ENCODE measurements at places on chromosomes 3 and 15.

GRCh38 chr3:72904163-72904562, 16.3 kb downstream of the GXYLT2 start:
- H3K36me3 ChIP-seq, result peaks cover 3% of the 10 kb centered on the region
- no peak overlapping the region for H3K27ac ChIP-seq
- no peak for DNase-seq
- no peak overlapping the region for H3K4me3 ChIP-seq

DNA sequence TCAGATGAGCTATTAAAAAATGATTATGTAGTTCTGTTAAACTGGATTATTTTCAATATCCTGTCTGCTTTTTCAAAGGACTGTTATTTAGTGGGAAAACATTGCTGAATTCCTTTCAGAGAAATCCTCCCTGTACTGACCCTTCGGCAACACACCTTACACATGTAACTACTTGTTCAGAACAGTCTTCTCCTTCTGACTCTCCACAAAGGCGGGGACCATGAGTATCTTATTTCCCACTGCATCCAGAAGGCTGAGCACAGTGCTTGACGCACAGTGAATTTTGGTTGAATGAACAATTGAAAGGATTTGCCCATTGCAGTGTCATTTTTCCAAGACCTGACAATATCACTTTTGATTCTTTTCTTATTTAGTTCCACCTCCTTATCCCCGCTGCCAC, 23.1 kb upstream of the CFAP161 start:
- H3K36me3 ChIP-seq, result no peaks in the 10 kb centered on the region
- H3K4me1 ChIP-seq, result peaks cover 14% of the 10 kb centered on the region
- H3K27me3 ChIP-seq, result no peaks in the 10 kb centered on the region
- DNase-seq, result no peak

DNA sequence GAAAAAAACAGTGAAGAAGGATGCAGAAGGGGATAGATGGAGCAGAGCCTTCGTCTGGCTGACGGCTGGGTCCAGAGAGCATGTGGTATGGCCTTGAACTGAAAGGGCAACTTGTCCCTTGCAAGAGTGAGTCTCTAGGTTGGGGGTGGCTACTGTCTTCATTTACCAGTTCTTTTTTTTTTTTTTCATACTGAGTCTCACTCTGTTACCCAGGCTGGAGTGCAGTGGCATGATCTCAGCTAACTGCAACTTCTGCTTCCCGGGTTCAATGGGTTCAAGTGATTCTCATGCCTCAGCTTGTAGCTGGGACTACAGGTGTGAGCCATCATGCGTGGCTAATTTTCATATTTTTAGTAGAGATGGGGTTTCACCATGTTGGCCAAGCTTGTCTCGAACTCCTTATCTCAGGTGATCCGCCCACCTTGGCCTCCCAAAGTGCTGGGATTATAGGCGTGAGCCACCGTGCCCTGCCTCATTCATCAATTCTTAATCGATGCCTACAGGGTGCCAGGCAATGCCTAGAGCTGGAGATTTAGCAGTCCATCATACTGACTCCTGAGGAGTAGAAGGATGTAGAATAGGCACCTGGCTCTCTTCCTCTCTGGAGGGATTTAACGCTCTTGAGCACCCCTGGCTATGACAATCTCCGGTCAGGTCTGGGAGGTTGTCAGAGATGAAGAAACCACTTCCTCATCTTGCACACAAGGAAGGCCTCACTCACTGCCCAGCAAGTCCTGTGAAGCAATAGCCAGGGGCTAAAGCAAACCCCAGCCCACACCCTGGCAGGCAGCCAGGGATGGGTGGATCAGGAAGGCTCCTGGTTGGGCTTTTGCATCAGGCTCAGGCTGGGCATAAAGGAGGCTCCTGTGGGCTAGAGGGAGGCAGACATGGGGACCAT, at the start of gene CAMP:
TSS of gene CAMP (plus strand) at position 880 of the 898 bp plus-strand sequence. CDS start at position 897, 17 bp downstream.
- peaks cover 47% of the 10 kb centered on the region for H3K27me3 ChIP-seq
- H3K4me1 ChIP-seq, result no peaks in the 10 kb centered on the region
- H3K4me3 ChIP-seq, result no peak within 1 kb of the TSS
- no peaks in the 10 kb centered on the region for H3K36me3 ChIP-seq
- H3K27ac ChIP-seq, result no peak within 1 kb of the TSS
- peak; percentile 30 for DNase-seq

GRCh38 chr15:88913017-88913849, at the start of gene MFGE8:
Gene MFGE8, minus strand, starts transcription at chr15:88913379. Its CDS starts 60 bp downstream, at chr15:88913319.
- peaks cover 27% of the 10 kb centered on the region for H3K4me1 ChIP-seq
- H3K4me3 ChIP-seq, result peak within 1 kb of the TSS; percentile 97
- peaks cover 23% of the 10 kb centered on the region for H3K36me3 ChIP-seq
- H3K27me3 ChIP-seq, result no peaks in the 10 kb centered on the region
- peak within 1 kb of the TSS; percentile 83 for H3K27ac ChIP-seq

DNA sequence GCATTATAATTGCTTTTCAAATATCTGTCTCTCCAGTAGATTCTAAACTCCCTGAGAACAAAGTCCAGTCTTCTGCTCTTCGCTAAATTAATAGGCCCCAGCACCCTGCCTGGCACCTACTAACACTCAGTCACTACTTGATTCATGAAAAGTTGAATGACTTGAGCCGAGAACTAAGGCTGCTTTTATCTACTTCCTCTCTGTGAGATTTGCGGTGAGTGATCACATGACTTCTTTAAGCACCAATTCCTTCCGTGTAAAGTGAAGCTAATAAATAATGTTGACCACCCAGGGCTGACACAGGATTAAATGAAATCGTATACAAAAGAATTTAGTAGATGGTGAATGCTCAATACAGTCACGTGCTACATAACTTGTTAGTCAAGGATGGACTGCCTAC, 44.6 kb upstream of the PGPEP1L start:
- H3K27ac ChIP-seq, result no peak overlapping the region
- DNase-seq, result no peak
- H3K36me3 ChIP-seq, result no peaks in the 10 kb centered on the region
- no peak overlapping the region for H3K4me3 ChIP-seq

- H3K27me3 ChIP-seq, result no peaks in the 10 kb centered on the region
- no peak overlapping the region for H3K27ac ChIP-seq
- peak; percentile 41 for DNase-seq
- no peak overlapping the region for H3K4me3 ChIP-seq
- H3K36me3 ChIP-seq, result no peaks in the 10 kb centered on the region
These were observed 216.0 kb upstream of the ZBTB20 start for GRCh38 chr3:115363071-115363470.

DNA sequence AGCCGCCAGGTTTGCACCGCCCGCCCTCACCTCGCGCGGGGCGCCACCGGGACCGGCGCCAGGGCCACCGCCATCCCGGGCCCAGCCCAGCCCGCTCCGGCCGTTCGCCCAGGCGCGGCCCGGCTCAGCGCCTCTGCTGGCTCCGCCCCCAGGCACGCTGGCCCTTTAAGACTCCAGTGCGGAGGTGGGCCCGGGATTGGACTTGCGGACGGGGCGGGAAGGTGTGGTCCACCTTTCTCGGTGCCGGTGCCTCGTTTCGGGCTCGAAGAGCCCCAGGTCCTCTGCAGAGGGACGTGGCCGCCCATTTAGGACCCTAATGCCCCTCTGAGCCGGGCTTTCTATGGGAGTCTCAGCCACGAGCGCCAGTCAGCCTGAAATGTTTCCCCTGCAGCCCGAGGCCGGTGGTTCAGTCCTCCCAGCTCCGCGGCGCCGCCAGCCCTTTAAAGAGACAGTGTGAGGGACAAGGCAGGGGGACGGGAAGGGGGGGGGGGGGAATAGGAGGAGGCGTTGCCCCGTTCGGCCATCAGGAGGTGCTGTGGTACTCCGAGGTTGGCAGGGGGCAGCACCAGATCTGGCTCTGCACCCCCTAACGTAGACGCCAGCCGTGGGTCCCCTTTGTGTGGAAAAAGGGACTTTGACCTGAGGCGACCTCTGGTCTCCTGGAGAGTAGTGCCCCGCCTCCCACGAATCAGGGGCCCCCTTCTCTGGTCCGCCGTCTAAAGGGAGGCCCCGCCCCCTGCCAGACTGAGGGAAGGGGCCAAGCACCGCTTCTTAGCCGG, 1.0 kb downstream of the HYAL2 start:
- H3K27me3 ChIP-seq, result no peaks in the 10 kb centered on the region
- peak overlapping the region; percentile 98 for H3K27ac ChIP-seq
- peaks cover 25% of the 10 kb centered on the region for H3K4me1 ChIP-seq

DNA sequence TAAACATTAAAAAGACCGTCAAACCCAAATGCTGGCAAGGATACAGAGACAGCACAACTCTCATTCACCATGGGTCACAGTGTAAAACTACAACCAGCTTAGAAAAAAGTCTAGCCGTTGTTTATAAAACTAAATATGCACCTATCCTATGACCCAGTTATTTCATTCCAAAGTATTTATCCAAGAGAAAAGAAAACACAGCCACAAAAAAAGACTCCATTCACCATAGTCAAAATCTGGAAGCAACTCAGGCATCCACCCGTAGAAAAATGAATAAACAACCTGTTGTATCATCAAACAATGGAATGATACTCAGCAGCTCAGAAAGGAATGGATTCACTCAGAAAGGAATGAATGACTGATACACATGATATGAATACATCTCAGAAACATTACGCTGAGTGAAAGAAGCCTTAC, 28.6 kb downstream of the PLD1 start:
- DNase-seq, result peak; percentile 94
- H3K4me3 ChIP-seq, result no peak overlapping the region
- H3K27me3 ChIP-seq, result no peaks in the 10 kb centered on the region
- H3K4me1 ChIP-seq, result peaks cover 9% of the 10 kb centered on the region

GRCh38 chr15:81749716-81750375, 296.0 kb downstream of the MEX3B start:
- H3K36me3 ChIP-seq, result no peaks in the 10 kb centered on the region
- no peak for DNase-seq
- H3K27me3 ChIP-seq, result no peaks in the 10 kb centered on the region
- H3K4me1 ChIP-seq, result no peaks in the 10 kb centered on the region
- no peak overlapping the region for H3K4me3 ChIP-seq

GRCh38 chr3:118838871-118839270, 195.8 kb downstream of the IGSF11 start:
- no peak overlapping the region for H3K4me3 ChIP-seq
- no peaks in the 10 kb centered on the region for H3K27me3 ChIP-seq
- H3K4me1 ChIP-seq, result no peaks in the 10 kb centered on the region
- no peaks in the 10 kb centered on the region for H3K36me3 ChIP-seq
- H3K27ac ChIP-seq, result no peak overlapping the region
- DNase-seq, result no peak

- H3K27me3 ChIP-seq, result peaks cover 2% of the 10 kb centered on the region
- H3K4me1 ChIP-seq, result peaks cover 7% of the 10 kb centered on the region
- no peak for DNase-seq
- H3K4me3 ChIP-seq, result no peak overlapping the region
- no peaks in the 10 kb centered on the region for H3K36me3 ChIP-seq
- H3K27ac ChIP-seq, result no peak overlapping the region
These were observed 182.3 kb upstream of the BCL6 start for GRCh38 chr3:187927565-187927964.

- no peaks in the 10 kb centered on the region for H3K27me3 ChIP-seq
- H3K27ac ChIP-seq, result no peak overlapping the region
- no peaks in the 10 kb centered on the region for H3K36me3 ChIP-seq
- H3K4me1 ChIP-seq, result peaks cover 5% of the 10 kb centered on the region
- peak; percentile 62 for DNase-seq
These were observed 187.3 kb upstream of the CFAP20DC start for GRCh38 chr3:59237121-59237520.

GRCh38 chr15:100920516-100921135, 1.5 kb downstream of the LRRK1 start:
- DNase-seq, result no peak
- H3K27ac ChIP-seq, result no peak overlapping the region
- no peaks in the 10 kb centered on the region for H3K27me3 ChIP-seq

GRCh38 chr3:30747771-30748281, 141.4 kb downstream of the TGFBR2 start:
- DNase-seq, result peak; percentile 79
- H3K36me3 ChIP-seq, result no peaks in the 10 kb centered on the region
- no peaks in the 10 kb centered on the region for H3K27me3 ChIP-seq
- H3K27ac ChIP-seq, result no peak overlapping the region

- H3K27me3 ChIP-seq, result peaks cover 61% of the 10 kb centered on the region
- no peak overlapping the region for H3K27ac ChIP-seq
- no peaks in the 10 kb centered on the region for H3K4me1 ChIP-seq
- H3K4me3 ChIP-seq, result peak overlapping the region; percentile 54
- H3K36me3 ChIP-seq, result no peaks in the 10 kb centered on the region
These were observed 1.1 kb downstream of the MCF2L2 start for GRCh38 chr3:183427196-183427875.

DNA sequence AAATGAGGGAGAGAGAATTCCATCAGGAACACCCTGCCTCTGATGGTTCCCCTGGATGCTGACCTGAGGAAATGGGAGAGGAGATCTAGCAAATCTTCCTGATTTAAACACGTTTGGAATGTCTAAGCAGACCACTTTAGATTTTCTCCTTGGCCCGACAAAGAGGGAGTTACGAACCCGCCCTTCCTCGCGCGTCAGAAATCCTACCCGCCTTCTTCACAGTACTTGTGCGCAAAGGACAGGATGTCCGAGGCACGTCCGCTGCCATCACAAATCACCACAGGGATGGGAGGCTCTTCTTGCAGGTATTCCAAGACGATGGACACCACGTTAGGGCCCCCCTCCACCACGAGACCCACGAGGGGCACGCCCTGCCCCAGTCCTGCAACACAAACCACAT, 38.6 kb downstream of the TRPM1 start:
- H3K4me3 ChIP-seq, result no peak overlapping the region
- no peaks in the 10 kb centered on the region for H3K4me1 ChIP-seq
- H3K27me3 ChIP-seq, result peaks cover 22% of the 10 kb centered on the region
- H3K27ac ChIP-seq, result no peak overlapping the region

GRCh38 chr3:14837186-14837877, 18.6 kb downstream of the FGD5 start:
- peaks cover 30% of the 10 kb centered on the region for H3K27me3 ChIP-seq
- no peaks in the 10 kb centered on the region for H3K36me3 ChIP-seq
- H3K4me1 ChIP-seq, result no peaks in the 10 kb centered on the region
- no peak overlapping the region for H3K4me3 ChIP-seq
- H3K27ac ChIP-seq, result no peak overlapping the region

DNA sequence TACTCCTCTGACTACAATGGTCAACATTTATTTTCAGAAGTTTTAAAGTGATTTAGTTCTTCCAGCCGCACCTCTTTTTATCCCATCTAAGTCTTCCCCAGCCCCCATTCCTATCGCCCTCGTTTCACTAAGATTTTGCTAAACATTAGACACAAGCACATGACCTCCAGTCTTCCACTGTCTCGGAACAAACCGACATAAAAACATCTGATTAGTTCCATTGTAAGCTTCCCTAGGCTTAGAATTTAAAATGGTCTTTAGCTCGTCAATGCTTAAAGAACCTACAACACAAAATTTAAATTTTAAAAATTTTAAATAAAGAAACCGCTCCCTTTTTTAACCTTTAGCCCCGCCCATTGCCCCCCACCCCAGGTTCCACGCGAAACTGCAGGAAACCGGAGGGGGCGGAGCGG, 284 bp upstream of the TSC22D2 start:
- H3K36me3 ChIP-seq, result peaks cover 6% of the 10 kb centered on the region
- peak overlapping the region; percentile 76 for H3K4me3 ChIP-seq
- H3K27ac ChIP-seq, result peak overlapping the region; percentile 85

DNA sequence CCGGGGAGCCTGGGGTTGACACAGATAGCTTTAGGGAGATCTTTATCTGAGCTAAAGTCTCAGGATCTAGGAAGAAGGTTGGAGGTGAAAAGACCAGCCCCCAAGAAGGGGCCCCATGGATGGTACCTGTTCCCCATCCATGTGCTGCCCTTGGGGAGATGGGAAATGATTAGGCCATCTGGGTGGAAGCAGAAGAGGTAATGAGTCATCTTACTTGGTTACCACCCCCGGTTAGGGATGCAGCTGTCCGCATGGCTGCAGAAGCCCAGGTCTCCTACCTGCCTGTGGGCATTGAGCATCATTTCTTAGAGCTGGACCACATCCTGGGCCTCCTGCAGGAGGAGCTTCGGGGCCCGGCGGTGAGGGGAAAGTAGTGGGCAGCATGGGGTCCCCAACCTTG, 3.1 kb upstream of the CPLX3 start:
- H3K27ac ChIP-seq, result no peak overlapping the region
- H3K4me1 ChIP-seq, result no peaks in the 10 kb centered on the region
- no peaks in the 10 kb centered on the region for H3K36me3 ChIP-seq
- DNase-seq, result no peak
